Activated T-helper 1 cell treated with anti-CD3 and anti-CD28 coated beads, Interleukin-12 subunit alpha, Interleukin-12 subunit beta, Interleukin-2, Interleukin-4 antibody, amounts not matched to agents 30 ng/mL and 10 ng/mL and 1 ng/mL, durations not matched to agents 14 hours and 24 hours and 36 hours (primary cell): ENCODE measurements at places on chromosomes 5 and 9. TPM values are rescaled to one million over a fixed set of nuclear protein-coding genes. Genes with fewer than 3 reads are reported as not detected.
A peak's percentile ranks its signal among the peaks of the same experiment; 100 is the strongest.

DNA sequence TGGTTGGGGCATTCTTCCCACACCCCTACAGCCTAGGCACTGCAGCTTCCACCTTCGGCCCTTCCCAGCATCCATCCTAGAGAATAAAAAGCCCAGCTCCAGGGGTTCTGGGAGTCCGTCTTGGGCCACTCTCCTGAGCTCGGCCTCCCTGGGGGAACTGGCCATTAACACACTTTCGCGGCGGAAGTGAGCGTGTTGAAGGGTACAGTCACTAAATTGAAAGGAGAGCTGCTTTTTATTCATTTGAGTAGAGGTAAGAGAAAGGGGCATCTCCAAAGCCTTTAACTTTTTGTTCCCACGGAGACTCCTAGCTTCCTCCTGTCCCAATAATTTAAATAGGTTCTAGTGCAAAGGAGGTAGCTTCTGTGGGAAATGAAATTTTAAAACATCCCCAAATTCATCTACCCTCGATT is 31.0 kb upstream of the NFIB start:
- no peak overlapping the region for H3K4me3 ChIP-seq
- no peak overlapping the region for H3K27ac ChIP-seq
- DNase-seq = no peak
- peaks cover 43% of the 10 kb centered on the region for H3K27me3 ChIP-seq
- H3K4me1 ChIP-seq = no peaks in the 10 kb centered on the region

Gene HTR4
- not detected in 2 replicates for total RNA-seq

Gene ZFP2
- 0.07 and 0.41 TPM in 2 replicates for total RNA-seq

GRCh38 chr9:16640649-16641048 is 229.8 kb downstream of the BNC2 start:
- no peaks in the 10 kb centered on the region for H3K4me1 ChIP-seq
- H3K4me3 ChIP-seq = no peak overlapping the region
- H3K27ac ChIP-seq = no peak overlapping the region
- H3K36me3 ChIP-seq = no peaks in the 10 kb centered on the region

Gene ARID3C
- 0.23 TPM in 1 of 2 replicates, not detected in the other for total RNA-seq

Gene CCNO
- 0.10 and 0.20 TPM in 2 replicates for total RNA-seq

GRCh38 chr5:31047007-31047406 is 146.5 kb upstream of the CDH6 start:
- H3K27ac ChIP-seq = no peak overlapping the region
- no peak for DNase-seq
- H3K4me1 ChIP-seq = no peaks in the 10 kb centered on the region
- no peaks in the 10 kb centered on the region for H3K27me3 ChIP-seq
- H3K4me3 ChIP-seq = no peak overlapping the region

DNA sequence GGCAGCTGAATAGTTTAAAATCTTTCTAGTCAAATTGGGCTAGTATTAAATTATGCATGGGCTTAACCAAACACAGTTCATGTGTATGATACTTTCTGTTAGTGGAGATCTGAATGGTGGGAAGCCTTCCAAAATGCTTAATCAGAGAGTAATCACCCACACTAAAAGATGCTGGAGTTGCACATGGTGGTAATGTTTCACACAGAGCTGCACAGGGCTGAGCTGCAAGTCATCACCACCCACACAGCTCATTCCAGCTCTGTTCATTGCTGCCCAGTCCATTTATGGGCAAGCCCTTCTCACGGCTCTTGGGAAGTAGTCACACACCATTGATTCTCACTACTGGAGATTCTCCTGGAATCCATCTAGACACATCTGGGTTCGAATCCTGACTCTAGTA is 351.5 kb upstream of the KCNN2 start:
- DNase-seq = no peak
- no peaks in the 10 kb centered on the region for H3K27me3 ChIP-seq
- no peaks in the 10 kb centered on the region for H3K36me3 ChIP-seq
- H3K4me3 ChIP-seq = no peak overlapping the region
- H3K4me1 ChIP-seq = no peaks in the 10 kb centered on the region

DNA sequence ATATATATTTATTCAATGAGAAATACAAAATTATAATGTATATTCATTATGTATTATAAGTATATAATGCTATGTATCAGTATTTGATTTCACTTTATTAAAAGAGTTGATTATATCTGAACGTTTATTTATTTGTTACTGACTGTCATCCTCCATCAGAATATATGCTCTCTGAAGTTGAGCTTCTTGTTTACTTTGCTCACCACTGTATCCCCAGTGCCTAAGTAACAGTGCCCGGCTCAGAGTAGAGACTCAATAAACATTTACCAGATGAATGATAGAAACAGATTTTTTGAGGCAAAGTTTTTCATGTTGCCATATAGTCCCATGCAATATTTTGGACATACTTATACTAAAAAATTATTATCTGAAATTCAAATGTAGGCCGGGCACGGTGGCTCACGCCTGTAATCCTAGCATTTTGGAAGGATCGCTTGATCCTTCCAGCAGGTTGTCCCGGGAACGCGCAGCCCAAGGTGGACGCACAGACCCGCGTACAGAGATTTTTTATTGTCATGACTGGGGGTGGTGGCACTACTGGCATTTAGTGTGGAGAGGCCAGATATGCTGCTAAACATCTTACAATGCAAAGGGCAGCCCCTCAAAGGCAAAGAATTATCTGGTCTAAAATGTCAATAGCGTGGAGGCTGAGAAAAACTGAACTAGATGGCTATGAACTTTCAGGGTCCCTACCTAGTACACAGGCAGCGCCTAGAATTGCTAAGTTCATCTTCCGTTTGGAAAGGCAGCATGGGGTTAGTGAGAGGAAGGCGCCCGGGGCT is 761 bp upstream of the DNAJC25 start:
- H3K27ac ChIP-seq = peak overlapping the region; percentile 93
- peaks cover 3% of the 10 kb centered on the region for H3K27me3 ChIP-seq
- peaks cover 12% of the 10 kb centered on the region for H3K36me3 ChIP-seq
- peaks cover 46% of the 10 kb centered on the region for H3K4me1 ChIP-seq

DNA sequence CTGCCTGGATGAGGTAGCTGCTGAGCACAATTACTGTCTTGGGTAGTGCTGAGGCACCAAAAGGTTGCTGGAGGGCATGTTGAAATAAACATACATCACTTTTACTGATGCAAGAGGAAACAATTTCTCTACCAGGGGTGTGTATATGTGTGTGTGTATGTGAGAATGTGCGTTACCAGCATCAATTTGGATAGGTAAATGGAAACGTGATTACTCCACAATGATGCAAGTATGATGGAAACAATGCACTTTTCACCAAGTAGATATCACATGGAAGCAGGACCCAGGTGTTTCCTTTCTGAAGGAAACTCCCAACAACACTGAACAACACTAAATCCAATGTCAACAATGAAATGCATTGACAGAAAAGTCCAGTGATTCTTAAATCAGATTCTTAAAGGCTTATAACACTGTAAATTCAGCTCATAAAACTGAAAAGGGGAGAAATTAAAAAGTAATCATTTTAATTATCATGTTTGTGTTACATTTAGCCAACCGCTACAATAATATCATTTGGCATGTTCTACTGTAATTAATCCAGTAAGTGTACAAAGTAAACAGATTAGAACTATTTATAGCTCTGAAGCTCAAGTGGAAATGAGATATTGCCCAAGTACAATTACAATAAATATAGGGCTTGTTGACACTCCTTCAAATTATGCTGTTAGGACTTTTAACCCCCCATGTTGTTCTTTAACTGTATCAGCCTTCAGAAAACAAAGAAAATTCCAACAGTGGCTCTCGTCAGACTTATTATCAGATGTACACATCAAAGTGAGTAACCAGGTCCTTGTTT is 25.3 kb downstream of the YIPF5 start:
- no peaks in the 10 kb centered on the region for H3K36me3 ChIP-seq
- H3K4me3 ChIP-seq = no peak overlapping the region
- peaks cover 2% of the 10 kb centered on the region for H3K27me3 ChIP-seq
- H3K27ac ChIP-seq = no peak overlapping the region

- H3K4me3 ChIP-seq = no peak overlapping the region
- H3K36me3 ChIP-seq = no peaks in the 10 kb centered on the region
- no peaks in the 10 kb centered on the region for H3K4me1 ChIP-seq
- peaks cover 2% of the 10 kb centered on the region for H3K27me3 ChIP-seq
Measured at GRCh38 chr5:137147346-137147745, 351.8 kb downstream of the SPOCK1 start.
